ENCODE measurements at places on chromosomes 6 and 20. TPM values are rescaled to one million over a fixed set of nuclear protein-coding genes. Genes with fewer than 3 reads are reported as not detected.

DNA sequence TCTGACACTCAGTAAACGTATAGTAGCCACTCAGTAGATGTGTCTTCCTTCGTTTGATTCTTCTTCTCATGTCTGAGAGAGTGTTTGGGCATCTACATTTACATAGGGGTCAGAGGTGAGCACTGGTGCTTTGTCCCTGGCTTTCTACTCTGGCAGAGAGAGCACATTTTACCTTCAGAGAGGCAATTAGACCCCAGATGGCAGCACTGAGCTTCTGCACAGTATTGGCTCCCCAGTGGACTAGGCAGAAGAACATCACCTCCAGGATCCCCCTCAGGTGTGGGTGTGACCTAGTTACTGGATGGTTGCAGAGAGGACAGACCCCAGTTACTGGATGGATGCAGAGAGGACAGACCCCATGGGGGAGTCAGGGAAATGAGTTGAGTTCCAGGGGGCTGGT is 327.2 kb downstream of the DHX35 start:
- no peak for DNase-seq

- DNase-seq, result no peak
These were observed 300.0 kb upstream of the MAN1A1 start for GRCh38 chr6:119649531-119649930.

DNA sequence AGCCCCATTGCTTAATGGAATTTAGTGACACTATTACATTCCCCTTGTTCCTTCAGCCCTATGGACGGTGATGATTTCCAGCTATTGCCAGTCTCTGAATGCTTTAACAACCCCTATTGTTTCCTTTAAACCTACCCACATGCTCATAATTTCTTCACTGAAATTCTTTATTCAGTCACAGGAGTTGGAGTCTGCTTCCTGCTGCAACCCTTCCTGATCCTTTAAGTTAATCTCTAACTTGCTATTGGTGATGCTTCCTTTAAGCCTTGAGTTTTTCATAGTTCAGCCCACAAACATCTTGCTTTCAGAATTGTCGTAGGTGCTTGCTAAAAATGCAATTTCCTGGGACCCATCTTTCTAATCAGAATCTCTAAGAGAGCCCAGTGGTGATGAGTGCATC is 66.3 kb upstream of the TNFAIP3 start:
- no peak for DNase-seq

The SCRT2 gene
- not detected for total RNA-seq

- DNase-seq, result no peak
These were observed 78.3 kb downstream of the ATG5 start for GRCh38 chr6:106247293-106247692.

GRCh38 chr6:13708736-13709135 is 2.9 kb downstream of the RANBP9 start:
- no peak for DNase-seq

GRCh38 chr6:168078175-168078942 is 653 bp downstream of the FRMD1 start:
- DNase-seq, result no peak

- no peak for DNase-seq
These were observed 23.9 kb upstream of the B3GAT2 start for GRCh38 chr6:70980727-70981126.

- DNase-seq, result no peak
These were observed 558.6 kb downstream of the UTRN start for GRCh38 chr6:144843701-144844100.

GRCh38 chr20:38187517-38187916 is 22.4 kb upstream of the TGM2 start:
- no peak for DNase-seq

The CRISP3 gene
- total RNA-seq, result not detected

The PNLDC1 gene
- 0.32 TPM for total RNA-seq

GRCh38 chr6:97925504-97925903 is 642.5 kb upstream of the MMS22L start:
- no peak for DNase-seq

The REPS1 gene
- 31.1 TPM for total RNA-seq

DNA sequence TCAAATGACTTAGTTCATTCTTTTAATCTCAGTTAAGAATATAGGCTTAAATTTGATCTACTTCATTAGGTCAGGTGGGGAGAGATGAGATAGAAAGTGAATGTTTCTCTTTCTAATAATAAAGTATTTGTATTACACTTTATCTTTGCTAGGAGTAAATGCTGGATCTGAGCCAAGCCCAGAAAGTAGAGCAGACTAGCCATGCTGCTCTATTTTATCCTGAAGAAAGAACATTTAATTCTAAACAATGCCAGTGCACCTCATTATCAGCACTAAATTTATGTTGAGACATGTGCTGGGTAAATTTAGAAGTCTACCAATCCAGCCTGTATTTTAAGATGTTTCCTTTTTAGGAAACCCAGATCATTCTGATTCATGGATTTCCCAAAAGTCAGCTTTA is 43.5 kb downstream of the AKIRIN2 start:
- no peak for DNase-seq

GRCh38 chr6:15621203-15622044 is 41.4 kb downstream of the DTNBP1 start:
- DNase-seq, result peak; percentile 84

DNA sequence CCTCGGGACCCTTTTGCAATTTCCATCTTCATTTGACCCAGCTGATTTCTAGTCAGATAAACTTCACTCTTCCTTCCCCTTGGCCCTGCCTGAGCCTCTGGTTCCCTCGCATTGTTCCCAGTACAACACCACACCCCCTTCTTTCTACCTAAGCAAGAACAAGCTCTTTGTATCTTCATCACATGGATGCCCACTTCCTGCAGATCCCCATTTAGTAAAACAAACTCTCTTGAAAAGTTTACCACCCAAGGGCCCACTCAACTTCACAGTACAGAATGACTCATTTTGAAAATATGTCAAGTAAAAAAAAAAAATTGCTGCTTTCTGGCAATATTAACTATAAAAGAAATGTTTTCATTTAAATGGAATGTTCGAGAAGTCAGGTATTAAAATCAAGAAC is 5.2 kb downstream of the FAXC start:
- DNase-seq, result no peak

DNA sequence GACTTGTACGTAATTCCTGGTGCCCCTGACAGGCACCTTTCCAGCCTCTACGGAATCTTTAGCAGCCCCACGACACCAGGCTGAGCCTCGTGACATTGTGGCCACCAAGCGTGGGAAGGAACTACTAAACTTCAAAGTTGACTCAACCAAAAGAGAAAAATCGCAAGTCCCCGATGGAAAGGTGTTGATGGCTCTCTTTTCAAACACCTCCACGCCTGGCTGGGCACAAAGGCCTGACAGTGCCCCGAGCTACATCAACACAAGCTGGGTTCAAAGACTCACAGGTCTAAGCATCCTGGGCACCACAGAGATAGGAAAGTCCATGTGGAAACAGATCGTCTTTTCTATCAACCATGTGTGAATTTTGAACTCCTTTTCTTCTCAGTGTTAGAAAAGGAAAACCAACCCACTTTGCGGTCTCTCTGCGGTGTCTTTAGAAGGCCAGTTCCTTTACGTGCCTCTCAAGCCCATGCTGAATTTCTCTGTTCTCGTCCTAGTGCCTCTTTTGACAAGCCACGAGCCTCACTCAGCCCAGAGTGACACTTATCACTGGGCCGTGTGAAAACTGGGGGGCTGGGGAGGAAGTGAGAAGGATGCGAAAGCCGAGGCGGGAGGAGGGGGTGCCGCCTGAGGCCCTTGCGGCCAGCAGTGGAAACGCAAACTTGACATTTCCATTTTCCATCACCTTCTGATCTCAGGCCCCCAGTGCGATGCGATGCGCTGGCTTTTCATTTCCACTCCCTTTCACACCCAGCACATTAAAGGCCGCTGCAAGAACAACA is 59.4 kb downstream of the GFOD1 start:
- peak; percentile 78 for DNase-seq

GRCh38 chr6:76684875-76685274 is 612.4 kb upstream of the IMPG1 start:
- no peak for DNase-seq

- peak; percentile 84 for DNase-seq
These were observed 50.4 kb downstream of the HLA-DPB1 start for GRCh38 chr6:33126101-33126714.

GRCh38 chr6:88574031-88574430 is 389.4 kb downstream of the RNGTT start:
- no peak for DNase-seq

DNA sequence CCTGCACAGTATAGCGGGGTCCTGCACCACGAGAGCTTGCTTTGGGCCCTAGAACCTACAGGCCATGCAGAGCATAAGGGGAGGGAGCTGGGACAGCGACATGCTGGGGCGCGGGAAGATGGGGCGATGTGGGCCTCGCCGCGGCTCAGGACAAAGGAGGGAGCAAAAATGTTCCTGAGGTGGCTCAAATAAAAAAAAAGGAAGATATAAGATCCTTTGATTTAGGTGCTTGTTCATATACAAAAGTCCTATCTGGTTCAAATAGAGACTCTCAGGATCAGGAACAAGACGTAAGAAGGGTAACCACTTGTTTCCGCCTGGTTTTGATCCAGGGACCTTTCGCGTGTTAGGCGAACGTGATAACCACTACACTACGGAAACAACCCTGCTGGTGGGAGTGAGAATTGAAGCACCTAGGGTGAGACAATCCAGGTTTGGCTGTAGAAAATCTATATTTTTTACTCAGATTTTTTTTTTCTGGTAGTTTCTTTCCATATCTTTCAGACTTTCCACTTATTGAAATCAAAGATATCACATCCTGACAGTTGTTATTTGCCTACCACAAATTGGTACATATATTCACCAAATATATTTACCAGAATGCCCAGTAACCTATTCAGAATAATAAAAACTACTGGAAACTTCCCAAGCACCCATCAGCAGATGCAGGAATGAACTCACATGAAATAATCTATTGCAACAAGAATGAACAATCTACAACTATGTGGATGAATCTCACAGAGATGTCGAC is 177.9 kb upstream of the ZNF184 start:
- no peak for DNase-seq

The SEMG1 gene
- total RNA-seq, result not detected

GRCh38 chr20:10179574-10180298 is 38.9 kb upstream of the SNAP25 start:
- DNase-seq, result no peak

- DNase-seq, result no peak
These were observed 4.8 kb downstream of the MUC21 start for GRCh38 chr6:30988209-30988825.

DNA sequence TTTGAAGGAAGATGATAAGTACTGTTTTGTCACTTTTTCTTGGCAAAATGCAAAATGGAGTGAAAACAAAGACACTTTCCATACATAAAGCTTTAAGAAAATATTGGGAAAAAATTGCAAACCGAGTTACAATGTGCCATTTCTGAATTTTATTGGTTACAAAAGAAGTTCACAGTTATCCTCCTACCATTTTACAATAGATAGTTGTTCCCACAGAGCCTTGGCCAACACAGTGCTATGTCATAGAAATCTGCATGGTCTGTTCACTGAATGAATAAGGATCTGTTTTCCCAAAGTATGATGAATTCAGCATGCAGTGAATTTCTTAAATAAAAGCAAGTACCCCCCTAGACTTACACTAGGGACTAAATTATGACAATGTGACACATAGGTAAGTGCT is 268.2 kb upstream of the POU3F2 start:
- no peak for DNase-seq

GRCh38 chr6:139364302-139364981 is 10.0 kb downstream of the CITED2 start:
- DNase-seq, result no peak

The TMEM14C gene
- 120 TPM for total RNA-seq

DNA sequence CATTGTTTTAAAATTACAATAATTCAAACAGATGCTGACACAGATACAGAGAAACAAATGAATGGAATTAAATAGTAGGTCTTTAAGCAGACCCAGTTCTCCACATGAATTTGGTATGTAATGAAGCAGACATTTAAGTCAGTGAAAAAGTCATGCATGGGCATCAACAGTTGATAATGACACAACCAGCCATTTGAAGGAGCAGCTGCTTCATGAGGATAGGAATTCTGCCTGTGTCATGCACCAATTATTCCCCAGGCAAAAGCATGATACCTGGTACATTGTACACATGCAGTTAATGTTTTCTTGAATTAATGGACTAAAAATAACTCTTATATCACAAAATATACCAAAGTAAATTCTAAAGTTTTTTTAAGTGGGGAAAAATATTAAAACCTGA is 11.2 kb upstream of the HEY2 start:
- DNase-seq, result no peak

GRCh38 chr20:53141201-53142050 is 169.3 kb downstream of the TSHZ2 start:
- no peak for DNase-seq

- DNase-seq, result no peak
These were observed 228.8 kb downstream of the HACE1 start for GRCh38 chr6:104630955-104631354.

DNA sequence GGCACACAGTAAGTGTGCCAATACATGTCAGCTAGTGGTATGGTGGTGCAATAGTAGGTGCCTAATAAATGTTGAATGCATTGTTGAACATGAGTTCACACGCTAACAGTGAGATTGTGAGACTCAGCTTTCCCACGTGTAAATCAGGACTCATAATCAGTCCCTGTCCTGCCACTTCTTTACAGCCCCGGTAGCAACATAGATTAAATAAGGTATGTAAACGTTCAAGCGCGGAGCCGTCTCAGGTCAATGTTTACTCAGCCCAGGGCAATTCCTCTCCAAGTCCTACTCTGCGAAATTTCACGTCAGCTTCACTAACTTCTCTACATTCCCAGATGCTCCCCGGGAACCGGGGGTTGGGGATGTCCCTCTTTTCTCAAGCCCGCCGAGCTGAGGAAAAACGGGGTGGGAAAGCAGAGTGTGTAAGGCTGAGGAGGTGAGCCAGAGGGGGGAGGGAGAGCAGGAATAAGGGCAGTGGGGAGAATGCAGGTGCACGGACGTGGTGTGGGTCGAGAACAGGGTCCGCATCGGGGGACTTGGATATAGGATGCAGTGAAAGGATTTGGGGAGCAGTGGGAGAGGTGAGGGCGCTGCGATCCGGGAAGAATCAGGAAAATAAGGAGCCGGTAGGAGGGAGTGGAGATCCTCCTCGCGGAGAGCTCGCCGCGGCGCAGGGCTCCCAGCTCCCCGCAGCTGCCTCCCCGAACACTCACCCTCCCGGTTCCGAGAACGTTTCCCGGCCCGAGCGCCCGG is 544 bp upstream of the TP53INP2 start:
- DNase-seq, result peak; percentile 69

The C20orf141 gene
- not detected for total RNA-seq

DNA sequence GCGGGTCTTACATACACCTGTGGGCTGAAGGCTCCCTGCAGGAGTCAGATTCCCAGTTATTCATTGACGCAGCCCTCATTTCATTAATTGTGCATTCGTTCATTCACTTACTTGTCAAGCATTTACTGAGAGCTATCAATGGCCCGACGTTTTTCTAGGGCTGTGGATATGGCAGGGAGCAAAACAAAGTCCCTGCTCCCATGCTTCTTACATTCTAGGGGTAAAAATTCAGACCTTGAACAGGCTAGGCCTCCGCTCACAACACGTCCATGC is 369 bp upstream of the NSFL1C start:
- no peak for DNase-seq

The CST4 gene
- not detected for total RNA-seq

GRCh38 chr6:41021832-41022231 is 17.2 kb downstream of the UNC5CL start:
- DNase-seq, result no peak
